Adrenal gland (tissue), 19 donors: ENCODE measurements at places on chromosomes 1 and 21. TPM values are rescaled to one million over a fixed set of nuclear protein-coding genes. Genes with fewer than 3 reads are reported as not detected.

DNA sequence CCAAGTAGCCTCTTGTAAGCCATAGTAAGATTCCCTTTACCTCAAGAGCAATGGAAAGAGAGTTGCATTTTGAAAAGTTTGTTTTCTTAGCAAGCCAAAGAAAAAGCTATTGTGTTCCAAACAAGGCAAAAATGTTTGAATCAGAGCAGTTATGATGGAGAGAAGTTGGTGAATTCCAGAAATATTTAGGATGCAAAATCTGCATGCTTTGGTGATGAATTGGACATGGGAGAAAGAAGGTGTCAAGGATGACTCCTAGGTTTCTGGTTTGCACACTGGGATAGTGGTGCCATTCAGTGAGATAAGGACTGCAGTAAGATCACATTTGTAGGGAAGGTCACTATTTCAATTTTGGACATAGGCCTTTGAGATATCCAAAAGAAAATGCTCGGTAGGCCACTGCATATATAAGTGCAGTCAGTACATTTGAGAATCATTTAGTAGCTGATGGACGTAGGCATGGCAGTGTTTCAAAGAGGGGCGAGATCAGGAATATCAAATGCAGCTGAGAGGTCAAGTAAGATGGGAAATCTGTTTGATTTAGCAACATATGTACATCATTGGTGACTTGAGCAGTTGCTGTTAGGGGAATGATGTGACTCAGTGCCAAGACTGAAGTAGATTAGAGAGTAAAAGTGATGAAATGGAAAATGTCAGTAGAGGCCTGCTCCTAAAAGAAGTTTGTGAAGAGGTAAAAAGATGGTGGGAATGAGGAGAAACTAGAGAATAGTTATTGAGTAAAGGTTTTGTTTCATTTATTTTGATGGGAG, 33.9 kb upstream of the GPR25 start:
- no peak for DNase-seq

DNA sequence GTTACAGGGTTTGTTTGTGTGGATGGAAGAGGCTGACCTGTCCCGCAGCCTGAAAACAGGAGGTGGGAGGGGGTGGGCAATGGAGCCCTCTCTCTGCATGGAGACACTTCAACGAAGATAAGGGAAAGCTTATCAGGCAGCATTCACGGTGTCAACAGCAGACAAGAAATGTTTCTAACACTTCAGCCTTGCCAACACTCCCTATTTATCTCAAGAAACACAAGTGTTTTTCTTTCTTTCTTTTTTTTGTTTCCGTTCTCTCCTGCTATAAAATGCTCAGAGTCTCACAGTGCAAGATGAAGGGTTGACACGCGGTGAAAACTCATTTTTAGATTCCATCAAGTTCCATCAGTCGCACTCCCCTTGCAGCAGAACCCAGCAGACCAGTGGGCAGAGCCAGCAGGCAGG, 594.4 kb downstream of the MATN1 start:
- DNase-seq: no peak

GRCh38 chr21:37244501-37245095, 22.5 kb downstream of the VPS26C start:
- no peak for DNase-seq

DNA sequence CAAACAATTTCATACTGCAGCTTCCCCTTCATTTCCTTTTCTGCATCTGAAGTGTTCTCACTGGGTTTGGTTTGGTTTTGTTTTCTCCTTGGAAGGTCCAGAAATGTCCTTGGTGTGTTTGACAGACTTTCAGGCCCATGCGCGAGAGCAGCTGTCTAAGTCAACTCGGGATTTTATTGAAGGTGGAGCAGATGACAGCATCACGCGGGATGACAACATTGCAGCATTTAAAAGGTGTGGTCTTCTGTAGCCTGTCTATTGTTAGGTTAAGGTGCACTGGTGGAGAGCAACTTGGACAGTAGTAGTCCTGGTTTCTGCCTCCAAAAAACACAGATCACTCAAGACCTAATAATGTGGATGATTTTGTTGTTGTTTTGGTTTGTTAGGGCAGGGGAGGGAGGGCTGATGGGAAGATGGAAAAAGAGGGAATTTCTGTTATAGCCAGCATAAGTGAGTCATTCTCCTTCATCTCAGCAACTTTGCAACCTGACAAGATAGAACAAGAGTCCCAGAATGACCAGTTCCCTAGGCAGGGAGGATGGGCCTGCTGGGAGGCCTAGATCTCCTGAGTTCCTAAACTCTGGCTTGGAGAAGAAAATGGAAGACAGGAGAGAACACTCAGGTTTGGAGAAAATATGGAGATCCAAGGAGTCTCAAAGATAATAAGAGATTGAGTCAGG, 12.5 kb downstream of the HAO2 start:
- no peak for DNase-seq

DNA sequence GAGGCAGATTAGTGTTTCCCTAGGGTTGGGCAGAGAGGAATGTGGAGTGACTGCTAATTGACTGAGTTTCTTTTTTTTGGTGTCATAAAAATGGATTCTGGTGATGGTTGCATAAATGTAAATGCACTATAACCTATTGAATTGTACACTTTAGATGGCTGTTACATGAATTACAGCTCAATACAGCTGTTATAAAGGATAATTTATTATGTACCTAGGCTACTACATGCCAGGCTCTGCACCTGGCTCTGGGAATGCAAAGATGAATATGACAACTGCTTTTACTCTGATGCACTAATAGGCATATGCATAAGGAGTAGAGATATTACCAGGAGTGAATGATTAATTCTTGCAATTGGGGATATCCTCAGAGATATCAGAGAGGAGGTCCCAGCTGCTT, 345.3 kb downstream of the PTBP2 start:
- DNase-seq: no peak

DNA sequence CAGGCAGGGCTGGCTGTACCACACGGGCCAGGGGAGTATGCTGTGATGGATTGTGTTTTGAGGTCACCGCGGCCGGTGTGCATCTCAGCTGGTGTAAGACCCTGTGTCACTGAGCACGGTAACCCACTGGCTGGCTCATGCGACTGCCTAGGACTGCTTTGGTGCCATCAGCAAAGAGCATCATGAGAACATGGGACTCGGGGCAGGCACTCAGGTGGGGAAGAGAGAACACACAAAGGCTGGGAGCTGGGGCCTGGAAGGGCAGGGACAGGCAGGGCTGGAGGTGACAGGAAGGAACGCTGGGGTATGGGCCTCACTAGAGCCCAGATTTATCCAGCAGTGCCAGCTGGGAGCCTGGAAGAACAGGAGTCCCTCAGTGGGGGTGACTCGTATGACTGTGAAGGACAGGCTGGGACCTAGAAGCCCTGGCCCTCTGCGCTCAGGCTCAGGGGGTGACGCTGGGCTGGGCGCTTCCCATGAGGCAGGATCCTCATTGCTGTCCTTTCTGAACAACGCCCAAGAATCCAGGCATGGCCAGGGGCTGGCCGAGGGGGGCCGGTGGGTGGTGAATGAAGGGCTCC, 210.4 kb upstream of the VAMP3 start:
- DNase-seq: no peak

GRCh38 chr1:24900486-24900849, 29.6 kb downstream of the RUNX3 start:
- DNase-seq: no peak

DNA sequence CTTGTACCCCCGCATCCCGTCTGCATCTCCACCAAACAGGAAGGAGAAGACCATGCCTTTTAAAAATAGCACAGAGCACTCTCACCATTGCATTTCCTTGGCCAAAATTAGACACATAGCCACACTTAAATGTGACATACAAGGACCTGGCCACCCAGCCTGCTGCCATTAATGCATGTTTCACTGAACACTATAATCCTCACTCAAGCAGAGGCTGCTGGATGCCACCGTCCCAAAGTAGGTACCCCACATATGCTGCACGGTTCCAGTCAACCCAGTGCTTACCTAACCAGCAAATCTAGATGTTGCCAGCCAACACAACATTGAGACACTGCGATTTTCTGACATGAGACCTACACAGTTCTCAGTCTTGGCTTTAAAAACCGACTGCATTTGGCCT, 107.7 kb downstream of the ADSS2 start:
- DNase-seq: no peak

- DNase-seq: no peak
Observed at GRCh38 chr1:247647864-247648263, 31.7 kb downstream of the OR13G1 start.

- peak; percentile 92 for DNase-seq
Observed at GRCh38 chr1:214439352-214440119, 111.9 kb downstream of the PTPN14 start.

The PRR9 gene
- polyA plus RNA-seq: not detected

The ITLN2 gene
- not detected for polyA plus RNA-seq

The PLCH2 gene
- polyA plus RNA-seq: 11.4 TPM

The MATN1 gene
- polyA plus RNA-seq: 0.10 TPM

The CXADR gene
- 1.5 TPM for polyA plus RNA-seq

The CD244 gene
- 0.17 TPM for polyA plus RNA-seq

The LIPI gene
- polyA plus RNA-seq: not detected

The TRPM2 gene
- polyA plus RNA-seq: 28.3 TPM

The LY9 gene
- polyA plus RNA-seq: 0.42 TPM

The HSD11B1 gene
- 4.1 TPM for polyA plus RNA-seq
